ENCODE measurements at places on chromosomes 1 and 21.
A peak's percentile ranks its signal among the peaks of the same experiment; 100 is the strongest.

DNA sequence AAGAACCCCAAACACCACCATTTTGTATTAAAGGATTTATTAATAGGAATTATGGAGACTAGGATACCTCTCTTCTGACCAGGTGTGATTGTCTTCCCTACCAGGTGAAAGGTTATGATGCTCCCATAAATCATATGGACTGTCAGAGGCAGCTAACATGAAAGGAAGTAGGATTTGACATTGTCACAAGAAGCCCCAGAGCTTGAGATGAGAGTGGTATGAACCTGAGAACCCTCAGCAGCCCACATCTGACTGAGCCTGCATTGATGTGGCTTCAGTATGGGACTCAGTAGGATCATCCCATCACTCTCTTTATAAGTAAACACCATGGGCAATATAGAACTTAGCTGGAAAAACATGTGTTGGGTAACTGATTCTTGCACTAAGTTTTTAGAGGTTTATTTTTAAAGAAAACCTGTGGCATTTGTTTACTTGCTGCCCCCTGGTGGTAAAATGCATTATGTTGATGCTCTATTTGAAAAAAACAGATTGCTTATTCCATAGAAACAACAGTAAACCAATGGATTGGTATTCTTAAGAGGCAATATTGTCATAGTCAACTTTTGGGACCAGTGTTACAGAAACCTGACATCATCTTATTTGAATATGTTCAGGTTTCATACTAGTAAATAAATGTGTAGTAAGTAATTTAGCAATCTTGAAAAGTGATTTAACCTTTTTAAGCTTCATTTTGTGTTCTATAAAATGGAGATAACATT lies 16.6 kb upstream of the CACYBP start:
- peak; percentile 50 for DNase-seq

DNA sequence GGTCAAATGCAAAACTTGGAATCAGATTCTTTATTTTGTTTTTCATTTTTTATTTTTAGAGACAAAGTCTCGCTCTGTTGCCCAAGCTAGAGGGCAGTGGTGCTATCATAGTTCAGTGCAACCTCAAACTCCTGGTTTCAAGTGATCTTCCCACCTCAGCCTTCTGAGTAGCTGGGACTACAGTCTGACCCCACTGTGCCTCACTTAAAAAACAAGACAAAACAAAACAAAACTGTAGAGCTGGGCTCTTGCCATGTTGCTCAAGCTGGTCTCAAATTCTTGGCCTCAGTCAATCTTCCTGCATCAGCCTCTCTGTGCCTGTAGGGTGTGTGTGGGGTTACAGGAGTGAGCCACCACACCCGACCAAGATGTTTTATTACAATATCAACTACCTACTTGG lies 396.0 kb upstream of the USP24 start:
- no peak for DNase-seq

DNA sequence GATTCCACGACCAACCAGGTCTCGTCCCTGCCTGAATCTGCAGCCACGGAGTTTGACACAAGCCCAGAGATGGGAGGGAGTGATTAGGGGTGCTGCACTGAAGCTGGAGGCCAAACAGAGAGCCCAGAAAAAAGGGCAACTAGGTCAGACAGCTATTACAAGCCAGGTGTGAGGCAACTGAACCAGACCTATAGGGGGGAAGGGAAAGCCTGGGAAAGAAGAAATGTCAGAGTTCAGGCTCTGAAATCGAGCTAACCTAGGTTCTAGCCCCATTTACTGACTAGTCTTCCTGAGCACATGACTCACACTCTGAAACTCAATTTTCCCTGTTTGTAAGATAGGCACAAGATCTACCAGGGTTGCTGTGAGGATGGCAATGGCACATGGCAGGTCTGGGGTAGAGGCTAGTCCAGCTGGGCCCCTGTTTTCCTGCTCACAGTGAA lies 1.7 kb downstream of the DHCR24 start:
- DNase-seq, result no peak

DNA sequence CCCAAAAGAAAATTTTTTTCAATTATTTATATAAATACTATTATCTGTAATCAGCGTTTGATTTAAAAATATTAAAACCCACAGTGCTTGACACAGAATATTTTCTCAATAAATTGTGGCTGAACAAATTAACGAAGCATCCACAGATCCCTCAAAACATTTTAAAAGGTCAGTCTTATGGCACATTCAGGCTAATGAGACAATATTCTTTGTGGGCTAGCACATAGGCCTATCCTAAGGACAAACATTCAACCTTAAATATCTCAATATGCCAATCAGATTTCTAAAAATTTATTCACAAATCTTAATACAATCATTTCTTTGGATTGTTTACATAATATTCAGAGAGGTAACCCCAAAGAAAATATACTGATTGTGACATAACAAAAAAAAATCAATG lies 8.1 kb downstream of the PTGS2 start:
- no peak for DNase-seq

GRCh38 chr1:10471411-10472219 lies 714 bp downstream of the DFFA start:
- DNase-seq, result no peak

DNA sequence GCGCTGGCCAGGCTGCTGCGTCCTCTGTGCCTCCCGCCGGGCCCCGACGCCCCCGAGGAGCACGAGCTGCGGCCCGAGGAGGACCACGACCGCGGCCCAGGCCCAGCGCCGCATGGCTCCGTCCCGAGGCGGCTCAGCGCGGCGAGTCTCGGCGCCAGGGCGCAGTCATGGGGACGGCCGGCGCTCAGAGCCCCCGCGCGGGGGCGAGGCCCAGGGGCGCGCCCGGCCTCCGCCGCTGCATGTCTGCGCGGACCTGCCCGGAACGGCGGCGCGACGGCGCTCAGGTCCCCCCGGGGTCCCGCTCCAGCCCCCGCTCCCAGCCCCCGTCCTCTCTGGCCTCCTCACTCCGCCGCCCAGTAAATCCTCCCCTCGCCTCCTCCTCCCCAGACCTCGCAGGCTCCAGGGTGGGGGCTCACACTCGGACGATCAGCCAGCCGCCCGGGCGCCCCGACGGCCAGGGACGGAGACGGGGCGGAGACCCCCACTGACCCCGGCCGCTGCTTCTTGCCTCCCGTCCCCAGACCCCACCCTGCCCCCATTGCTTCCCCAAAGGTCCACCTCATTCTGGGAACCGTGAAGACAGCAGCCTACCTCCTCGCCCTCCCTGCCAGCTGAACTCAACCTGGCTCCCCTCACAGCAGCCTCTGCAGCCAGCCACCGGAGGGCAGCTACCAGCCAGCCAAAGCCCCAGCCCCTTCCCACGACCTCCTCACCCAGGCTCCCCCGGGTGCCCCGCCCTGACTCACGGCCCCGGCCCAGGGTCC lies at the start of gene C1QTNF12:
TSS of gene C1QTNF12 (minus strand) at position 146 of the 764 bp plus-strand sequence. CDS start at position 114, 32 bp downstream.
- no peak for DNase-seq

GRCh38 chr1:154943649-154944400 lies 7.3 kb upstream of the PMVK start:
- no peak for DNase-seq

DNA sequence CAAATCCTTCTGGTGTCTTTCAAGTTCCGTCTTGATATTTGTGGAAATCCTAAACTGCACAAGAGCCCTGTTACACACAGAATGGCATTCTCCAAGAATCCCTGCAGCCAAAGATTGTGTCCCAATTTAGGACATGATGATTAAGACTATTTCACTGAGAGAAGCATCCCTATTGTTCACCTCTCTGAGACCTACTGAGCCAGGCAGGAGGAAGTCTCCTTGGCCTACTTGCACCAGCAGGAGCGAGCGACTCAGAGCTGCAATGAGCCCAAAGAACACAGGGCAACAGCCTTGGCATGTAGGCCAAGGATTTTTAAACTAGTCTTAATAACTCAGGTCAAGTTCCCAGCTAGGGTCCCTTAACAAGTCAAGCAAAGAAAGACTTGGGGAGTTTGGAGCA lies 79.4 kb upstream of the RUNX1 start:
- DNase-seq, result no peak

DNA sequence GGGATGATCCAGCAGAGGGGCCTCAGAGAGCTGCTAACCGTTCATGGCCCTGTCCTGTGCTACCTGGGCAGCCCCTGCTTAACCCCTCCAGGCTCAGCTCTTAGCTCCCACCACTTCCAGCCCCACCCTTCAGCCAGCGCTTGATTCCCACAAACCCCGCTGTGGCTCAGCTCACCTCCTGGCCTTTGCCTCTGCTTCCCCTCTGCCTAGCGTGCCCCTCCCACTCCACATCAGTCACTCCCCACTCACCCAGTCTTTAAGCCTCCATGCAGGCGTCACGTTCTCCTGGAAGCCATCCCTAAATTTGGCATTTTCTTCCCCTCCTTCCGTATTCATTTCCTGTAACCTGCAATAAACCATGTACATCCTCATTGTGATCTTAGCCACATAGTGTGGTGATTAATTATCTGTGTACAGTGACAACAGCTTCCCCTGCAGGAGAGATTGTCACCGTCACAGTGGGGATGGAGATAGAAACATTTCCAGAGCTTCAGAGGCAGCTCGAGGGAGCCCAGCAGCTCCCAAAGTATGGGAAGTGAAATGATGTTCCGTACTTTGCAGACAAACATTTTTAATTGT lies 65.5 kb downstream of the EPHB2 start:
- DNase-seq, result no peak

DNA sequence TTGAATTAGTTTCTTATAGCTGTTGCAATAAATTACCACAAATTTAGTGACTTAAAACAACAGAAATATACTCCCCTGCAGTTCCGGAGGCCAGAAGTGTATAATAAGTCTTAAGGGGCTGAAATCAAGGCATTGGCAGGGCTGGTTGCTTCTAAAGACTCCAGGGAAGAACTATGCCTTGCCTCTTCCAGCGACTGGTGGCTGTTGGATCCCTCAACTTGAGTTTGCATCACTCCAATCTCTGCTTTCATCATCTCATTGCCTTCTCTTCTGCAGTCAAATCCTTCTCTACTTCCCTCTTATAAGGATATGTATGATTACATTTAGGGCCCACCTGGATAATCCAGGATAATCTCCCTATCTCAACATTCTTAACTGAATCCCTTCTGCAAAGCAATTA lies 19.1 kb upstream of the MED18 start:
- DNase-seq, result no peak

- DNase-seq, result no peak
These were observed 351.0 kb upstream of the B3GALT2 start for GRCh38 chr1:193537266-193538002.

GRCh38 chr1:173099166-173099565 lies 48.4 kb upstream of the TNFSF18 start:
- no peak for DNase-seq

- no peak for DNase-seq
These were observed 6.0 kb upstream of the C1orf174 start for GRCh38 chr1:3905953-3906671.

DNA sequence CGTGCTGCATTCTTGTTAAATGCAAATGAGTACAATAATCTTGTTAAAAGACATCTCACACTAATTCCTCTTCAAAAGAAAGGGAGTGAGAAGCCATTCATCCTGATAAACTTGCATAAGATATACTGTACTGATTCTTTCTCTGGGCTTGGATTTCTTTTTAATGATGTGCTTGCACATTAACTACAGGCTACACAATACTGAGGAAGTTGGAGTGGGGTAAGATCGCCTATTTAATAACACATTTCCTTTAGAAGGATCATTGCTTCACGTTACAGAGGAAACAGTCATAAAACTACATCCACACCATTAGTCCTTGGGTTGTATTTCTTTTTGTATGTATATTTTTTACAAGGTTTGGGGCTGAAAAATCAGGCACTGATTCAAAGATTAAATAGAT lies 36.6 kb downstream of the NRIP1 start:
- DNase-seq, result no peak

DNA sequence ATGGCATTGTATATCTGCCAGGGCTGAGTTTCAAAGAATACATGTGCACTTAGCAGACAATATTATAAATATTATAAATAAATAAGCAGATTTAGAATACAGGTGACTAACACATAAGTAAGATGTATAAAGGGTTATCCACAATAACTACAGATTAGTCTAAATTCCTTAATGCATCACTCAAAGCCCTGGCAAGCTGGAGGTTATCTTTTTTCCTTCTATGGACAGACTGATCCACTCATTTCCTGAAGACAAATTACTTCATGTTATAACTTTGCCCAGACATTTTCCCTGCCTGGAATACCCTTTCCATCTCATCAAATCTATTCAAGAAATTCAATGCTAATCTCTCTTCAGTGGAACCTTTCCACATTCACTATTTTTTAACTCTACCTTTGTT lies 38.8 kb downstream of the LUZP1 start:
- DNase-seq, result no peak

DNA sequence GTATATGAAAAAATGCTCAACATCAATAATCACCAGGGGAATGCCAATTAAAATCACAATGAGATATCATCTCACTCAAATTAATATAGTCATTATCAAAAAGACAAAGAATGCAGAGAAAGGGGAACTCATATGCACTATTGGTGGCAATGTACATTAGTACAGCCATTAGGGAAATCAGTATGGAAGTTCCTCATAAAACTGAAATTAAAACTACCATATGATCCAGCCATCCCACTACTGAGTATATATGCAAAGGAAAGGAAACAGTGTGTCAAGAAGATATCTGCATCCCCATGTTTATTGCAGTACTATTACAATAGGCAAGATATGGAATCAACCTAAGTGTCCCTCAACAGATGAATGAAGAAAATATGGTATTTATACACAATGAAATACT lies 32.1 kb upstream of the TEKT2 start:
- DNase-seq, result no peak

- DNase-seq, result no peak
These were observed 391.8 kb downstream of the DUSP10 start for GRCh38 chr1:221350091-221350490.

DNA sequence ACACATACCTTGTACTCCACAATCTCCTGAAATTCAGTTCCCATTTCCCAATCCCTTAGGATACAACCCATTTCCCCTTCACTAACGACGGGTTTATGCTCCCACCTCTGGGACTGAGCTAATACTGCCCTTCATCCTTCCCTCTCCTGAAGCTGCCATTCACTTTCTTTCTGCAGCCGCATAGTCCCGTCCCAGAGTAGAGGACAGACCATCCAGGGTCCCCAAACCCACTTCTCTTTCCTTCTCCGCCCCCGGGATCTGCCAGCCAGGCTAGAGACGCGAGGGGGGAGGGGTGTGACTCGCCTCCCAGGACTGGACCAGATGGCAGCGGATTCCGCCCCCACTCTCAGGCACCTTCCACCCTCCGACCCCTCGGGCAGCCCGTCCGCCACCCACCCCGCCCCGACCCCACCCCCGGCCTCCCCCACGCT lies 679 bp downstream of the ABL2 start:
- peak; percentile 67 for DNase-seq

Data from cerebellum (tissue), 4 donors.